ENCODE measurements at places on chromosomes 7 and 10.

DNA sequence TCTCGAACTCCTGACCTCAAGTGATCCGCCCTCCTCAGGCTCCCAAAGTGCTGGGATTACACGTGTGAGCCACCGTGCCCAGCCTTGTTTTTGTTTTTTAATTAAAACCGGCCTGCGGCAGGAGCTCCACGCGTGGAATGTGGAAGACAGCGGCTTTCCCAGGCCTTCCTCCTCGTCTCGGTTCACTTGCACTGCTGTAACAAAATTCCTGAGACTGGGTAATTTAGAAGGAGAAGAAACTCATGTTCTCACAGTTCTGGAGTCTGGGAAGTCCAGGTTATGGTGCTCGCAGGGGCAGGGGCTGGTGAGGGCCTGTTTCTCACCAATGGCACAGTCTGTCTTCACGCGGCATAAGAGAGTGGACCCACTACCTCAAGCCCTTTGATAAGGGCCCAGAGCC lies 14.4 kb upstream of the CRYGN start:
- H3K27ac ChIP-seq, result no peak overlapping the region
- no peak overlapping the region for H3K4me3 ChIP-seq
- no peaks in the 10 kb centered on the region for H3K27me3 ChIP-seq
- DNase-seq, result no peak

- no peaks in the 10 kb centered on the region for H3K27me3 ChIP-seq
- H3K36me3 ChIP-seq, result no peaks in the 10 kb centered on the region
- H3K4me1 ChIP-seq, result no peaks in the 10 kb centered on the region
- no peak overlapping the region for H3K4me3 ChIP-seq
Measured at GRCh38 chr7:114886241-114886640, 35.7 kb upstream of the MDFIC start.

GRCh38 chr7:102220960-102221800 lies 65.5 kb upstream of the SH2B2 start:
- peaks cover 6% of the 10 kb centered on the region for H3K36me3 ChIP-seq
- H3K27ac ChIP-seq, result no peak overlapping the region
- no peaks in the 10 kb centered on the region for H3K27me3 ChIP-seq

DNA sequence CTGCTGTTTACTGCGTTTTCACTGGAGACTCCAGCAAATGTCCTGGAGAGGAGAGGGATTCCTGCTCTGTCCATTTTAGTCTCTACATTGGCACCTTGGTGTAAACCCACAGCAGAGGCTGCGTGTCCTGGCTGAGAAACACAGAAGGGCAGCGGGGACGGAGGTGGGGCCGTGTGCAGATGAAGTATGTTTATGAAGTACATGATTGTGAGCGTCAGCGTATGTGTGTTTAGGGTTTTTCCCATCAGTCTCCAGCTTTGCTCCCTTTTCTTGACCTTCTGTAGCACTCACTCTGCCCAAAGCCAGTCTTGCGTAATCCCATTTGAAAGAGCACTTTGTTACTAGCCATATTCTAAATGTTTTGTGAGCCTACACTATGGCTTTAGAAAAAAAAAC lies 750.7 kb upstream of the SORCS1 start:
- peaks cover 6% of the 10 kb centered on the region for H3K27me3 ChIP-seq
- H3K4me3 ChIP-seq, result peak overlapping the region; percentile 14
- H3K27ac ChIP-seq, result no peak overlapping the region
- DNase-seq, result no peak

DNA sequence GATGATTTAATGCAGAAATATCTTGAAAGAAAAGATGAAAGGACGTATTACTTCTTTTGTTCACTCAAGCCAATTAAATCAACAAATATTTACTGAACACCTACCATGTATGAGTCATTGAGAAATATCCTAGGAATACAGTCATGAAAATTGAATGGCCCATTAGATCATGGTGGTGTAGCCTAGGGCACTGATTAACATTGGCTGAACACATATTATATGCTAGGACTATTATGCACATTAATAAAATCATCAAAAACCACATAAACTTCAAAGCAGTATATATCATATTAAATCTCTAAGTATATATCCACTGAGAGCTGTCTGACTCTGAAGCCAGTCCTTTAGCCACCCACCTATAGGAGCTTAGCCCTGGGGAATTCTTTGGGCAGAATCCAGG lies 41.8 kb downstream of the FAM204A start:
- H3K27me3 ChIP-seq, result no peaks in the 10 kb centered on the region
- no peaks in the 10 kb centered on the region for H3K4me1 ChIP-seq
- H3K36me3 ChIP-seq, result peaks cover 6% of the 10 kb centered on the region
- H3K27ac ChIP-seq, result no peak overlapping the region
- DNase-seq, result no peak
- H3K4me3 ChIP-seq, result no peak overlapping the region

DNA sequence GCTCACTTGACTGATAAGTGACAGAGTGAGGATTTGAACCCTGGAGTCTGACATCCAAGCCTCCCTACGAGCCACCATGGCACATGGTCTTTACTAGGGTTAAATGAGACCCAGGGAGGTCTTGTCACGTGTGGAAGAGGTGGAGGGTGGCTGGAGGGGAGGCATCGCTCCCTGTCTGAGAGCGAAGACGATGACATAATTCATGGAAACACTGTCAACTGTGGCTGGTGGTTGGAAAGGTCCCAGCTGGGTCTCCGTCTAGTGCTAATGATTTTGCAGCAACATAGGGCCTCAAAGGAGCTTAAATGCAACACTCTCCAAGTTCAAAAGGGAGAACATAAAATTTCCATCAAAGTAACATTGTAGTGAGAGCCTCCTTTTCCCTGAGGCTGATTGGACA lies 99.9 kb upstream of the BAIAP2L1 start:
- no peak for DNase-seq
- H3K4me1 ChIP-seq, result no peaks in the 10 kb centered on the region
- no peaks in the 10 kb centered on the region for H3K36me3 ChIP-seq
- H3K27ac ChIP-seq, result no peak overlapping the region
- no peaks in the 10 kb centered on the region for H3K27me3 ChIP-seq

- H3K27me3 ChIP-seq, result peaks cover 5% of the 10 kb centered on the region
- H3K4me3 ChIP-seq, result no peak overlapping the region
- H3K36me3 ChIP-seq, result no peaks in the 10 kb centered on the region
- no peak for DNase-seq
Measured at GRCh38 chr7:158317238-158318205, 270.1 kb downstream of the PTPRN2 start.

GRCh38 chr7:13279854-13280435 lies 592.5 kb downstream of the ARL4A start:
- no peaks in the 10 kb centered on the region for H3K36me3 ChIP-seq
- H3K27me3 ChIP-seq, result no peaks in the 10 kb centered on the region
- H3K27ac ChIP-seq, result no peak overlapping the region
- no peak for DNase-seq

- no peak overlapping the region for H3K4me3 ChIP-seq
- no peak for DNase-seq
- H3K36me3 ChIP-seq, result no peaks in the 10 kb centered on the region
- no peaks in the 10 kb centered on the region for H3K27me3 ChIP-seq
Measured at GRCh38 chr10:51233337-51234100, 159.2 kb downstream of the PRKG1 start.

GRCh38 chr10:83357627-83358026 lies 781.7 kb upstream of the GHITM start:
- no peaks in the 10 kb centered on the region for H3K36me3 ChIP-seq
- H3K4me1 ChIP-seq, result no peaks in the 10 kb centered on the region
- DNase-seq, result no peak
- no peak overlapping the region for H3K27ac ChIP-seq
